ENCODE measurements at places on chromosomes 1 and 21.

GRCh38 chr1:207897188-207897587 is 13.7 kb downstream of the CD34 start:
- no peak for DNase-seq

DNA sequence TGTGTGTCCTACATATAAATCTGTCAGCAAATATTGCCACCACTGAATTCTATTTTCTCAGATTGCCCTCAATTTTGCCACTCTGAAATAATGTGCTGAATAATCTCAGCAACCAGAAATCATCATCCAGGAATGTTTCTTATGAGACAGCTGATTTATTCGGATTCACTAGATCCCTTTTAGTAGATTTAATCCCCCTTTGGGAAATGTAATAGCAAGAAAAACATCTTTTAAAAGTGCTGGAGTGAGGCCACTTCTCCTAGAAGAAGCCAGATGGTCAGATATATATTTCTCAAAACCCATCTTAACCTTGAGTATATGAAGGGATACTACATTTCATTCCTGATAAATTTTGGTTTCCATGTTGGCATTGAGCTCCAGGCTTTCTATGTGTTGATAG is 327.7 kb downstream of the SMYD3 start:
- DNase-seq: no peak

DNA sequence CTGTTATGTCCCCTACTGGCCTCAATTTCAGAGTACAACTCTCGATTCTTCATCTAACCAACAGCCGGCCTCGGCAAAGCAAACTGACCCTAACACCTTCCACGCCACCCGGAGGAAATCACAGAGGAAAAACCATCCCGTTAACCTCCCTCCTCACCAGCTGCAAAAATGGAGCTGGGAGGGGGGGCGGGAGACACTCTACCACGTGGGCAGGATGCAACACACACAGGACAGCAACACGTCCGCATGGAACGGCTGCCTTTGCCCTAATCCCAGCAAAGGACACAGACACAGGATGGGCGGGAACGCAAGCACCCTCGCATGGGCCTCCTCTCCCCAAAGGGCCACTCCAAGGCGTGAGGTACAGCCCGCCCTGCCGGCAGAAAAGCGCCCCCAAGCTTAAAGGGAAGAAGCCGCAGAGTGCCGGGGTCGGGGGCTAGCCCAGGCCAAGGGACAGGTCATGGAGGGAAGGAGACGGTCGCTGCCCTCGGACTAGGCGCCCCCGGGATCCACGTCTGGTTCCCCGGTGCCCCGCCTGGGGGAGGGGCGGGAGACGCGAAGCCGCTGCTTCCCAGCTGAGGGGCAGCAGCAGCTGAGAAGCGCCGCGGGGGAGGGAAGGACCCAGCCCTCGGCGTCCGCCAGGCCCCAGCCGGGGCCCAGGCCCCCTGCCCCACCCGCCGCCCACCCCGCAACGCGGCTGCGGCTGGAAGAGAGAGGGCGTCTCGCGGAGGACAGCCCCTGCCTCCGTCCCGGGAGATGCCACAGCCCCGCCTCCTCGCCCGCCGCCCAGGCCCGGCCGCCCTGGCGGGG is 590 bp downstream of the FOXJ3 start:
- DNase-seq: no peak

DNA sequence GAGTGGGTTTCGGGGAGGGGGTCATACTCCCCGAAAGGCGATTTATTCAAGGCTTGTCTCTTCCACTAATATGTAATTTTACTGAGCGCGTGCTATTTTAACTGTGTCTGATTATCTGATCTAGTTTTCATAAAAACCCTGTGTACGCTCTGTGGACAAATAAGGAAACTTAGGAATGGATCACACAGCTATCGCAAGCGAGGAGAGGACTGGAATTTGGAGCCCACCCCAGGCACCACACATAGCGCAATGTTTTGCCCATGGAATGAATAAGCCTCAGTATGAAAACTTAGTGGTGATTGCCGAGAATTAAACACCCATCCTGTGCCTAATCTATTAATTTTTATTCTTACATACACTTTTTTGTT is 9.8 kb upstream of the RAB42 start:
- no peak for DNase-seq

DNA sequence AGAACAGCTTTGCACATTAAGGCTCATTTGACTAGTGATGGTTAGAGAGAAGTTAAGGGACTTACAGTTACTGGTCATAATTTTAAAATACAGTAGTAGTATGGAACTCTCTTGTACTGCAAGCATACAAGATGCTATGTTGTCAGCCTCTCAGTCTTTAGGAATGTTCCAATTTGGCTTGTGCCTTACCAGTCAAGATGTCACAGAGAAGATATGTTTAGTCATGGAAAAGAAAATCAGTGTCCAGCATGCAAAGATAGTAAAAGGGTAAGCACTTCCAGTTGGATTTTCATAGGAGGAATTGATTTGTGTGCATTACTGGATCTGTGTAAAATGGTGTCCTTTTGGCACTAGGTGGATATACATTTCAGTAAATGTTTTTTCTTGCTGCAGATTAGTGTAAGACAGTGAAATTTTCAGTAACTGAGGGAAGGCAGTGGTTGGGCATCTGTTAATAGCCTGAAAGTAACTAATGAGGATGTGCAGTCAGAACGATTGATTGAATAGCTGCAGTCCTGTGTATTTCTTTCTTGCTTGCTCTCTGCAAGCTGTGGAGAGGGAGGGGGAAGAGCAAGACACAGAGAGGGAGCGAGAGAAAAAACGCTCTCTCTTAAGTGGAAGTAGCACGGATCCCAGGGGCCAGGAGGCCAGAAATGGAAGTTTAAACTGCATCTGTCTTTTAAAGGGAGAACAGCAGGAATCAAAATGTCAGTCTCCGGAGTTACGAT is 108.2 kb downstream of the CLEC20A start:
- no peak for DNase-seq

DNA sequence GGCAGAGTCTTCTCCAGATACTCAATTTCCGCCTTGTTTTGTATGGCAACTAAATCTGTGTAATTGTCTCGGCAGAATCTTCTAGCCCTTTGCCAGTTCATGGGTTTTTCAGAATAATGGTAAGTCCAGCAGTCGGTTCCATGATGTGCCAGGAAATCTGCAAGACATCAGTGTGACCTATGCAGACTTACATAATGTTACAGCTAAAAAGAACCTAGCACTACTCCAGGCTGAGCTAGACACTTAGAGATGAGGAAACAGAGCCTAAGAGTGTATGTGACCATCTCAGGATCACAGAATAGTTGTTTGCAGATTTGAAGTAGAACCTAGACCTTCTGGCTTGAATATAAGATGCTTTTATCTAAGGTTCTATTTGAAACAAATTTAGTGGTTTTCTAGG is 2.8 kb downstream of the SELL start:
- no peak for DNase-seq

GRCh38 chr21:38376235-38376634 is 119.4 kb downstream of the KCNJ15 start:
- DNase-seq: no peak

GRCh38 chr1:71565831-71566230 is 485.0 kb upstream of the ZRANB2 start:
- no peak for DNase-seq

GRCh38 chr1:57384284-57384683 is 39.6 kb downstream of the DAB1 start:
- DNase-seq: no peak

- DNase-seq: no peak
Measured at GRCh38 chr1:59556398-59556797, 258.4 kb upstream of the HOOK1 start.

DNA sequence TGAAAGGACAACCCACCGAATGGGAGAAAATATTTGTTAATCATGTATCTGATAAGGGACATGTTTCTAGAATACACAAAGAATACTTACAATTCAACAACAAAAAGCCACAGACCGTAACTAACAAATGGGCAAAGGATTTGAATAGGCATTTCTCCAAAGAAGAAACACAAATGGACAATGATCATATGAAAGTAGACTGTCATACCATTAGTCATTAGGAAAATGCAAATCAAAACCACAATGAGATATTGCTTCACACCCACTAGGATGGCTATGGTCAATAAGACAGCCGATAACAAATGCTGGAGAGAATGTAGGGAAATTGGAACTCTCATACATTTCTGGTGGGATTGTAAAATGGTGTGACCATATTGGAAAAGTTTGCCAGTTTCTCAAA is 367.2 kb upstream of the SGIP1 start:
- DNase-seq: no peak

GRCh38 chr1:159005161-159005560 is 4.5 kb upstream of the IFI16 start:
- DNase-seq: no peak

GRCh38 chr1:16275591-16275990 is 38.6 kb upstream of the CPLANE2 start:
- DNase-seq: no peak

- no peak for DNase-seq
Measured at GRCh38 chr1:206985162-206985749, 15.0 kb upstream of the FCAMR start.

DNA sequence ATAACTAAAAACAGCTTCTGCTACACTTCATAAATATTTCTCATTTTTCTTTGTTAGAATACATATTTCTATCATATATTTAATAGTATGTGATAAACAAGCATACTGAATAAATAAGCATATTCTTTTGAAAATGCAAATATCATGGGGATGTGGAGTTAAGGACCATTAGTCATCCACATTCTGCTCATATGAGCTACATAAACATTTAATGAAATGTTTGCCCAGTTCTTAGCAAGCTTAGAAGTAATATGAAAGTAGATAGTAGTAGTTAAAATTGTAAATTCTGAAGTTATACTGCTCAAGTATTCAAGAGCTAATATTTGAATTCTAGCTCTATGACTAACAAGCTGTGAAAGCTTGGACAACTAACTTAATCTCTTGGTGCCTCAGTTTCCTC is 10.1 kb upstream of the GORAB start:
- DNase-seq: no peak

DNA sequence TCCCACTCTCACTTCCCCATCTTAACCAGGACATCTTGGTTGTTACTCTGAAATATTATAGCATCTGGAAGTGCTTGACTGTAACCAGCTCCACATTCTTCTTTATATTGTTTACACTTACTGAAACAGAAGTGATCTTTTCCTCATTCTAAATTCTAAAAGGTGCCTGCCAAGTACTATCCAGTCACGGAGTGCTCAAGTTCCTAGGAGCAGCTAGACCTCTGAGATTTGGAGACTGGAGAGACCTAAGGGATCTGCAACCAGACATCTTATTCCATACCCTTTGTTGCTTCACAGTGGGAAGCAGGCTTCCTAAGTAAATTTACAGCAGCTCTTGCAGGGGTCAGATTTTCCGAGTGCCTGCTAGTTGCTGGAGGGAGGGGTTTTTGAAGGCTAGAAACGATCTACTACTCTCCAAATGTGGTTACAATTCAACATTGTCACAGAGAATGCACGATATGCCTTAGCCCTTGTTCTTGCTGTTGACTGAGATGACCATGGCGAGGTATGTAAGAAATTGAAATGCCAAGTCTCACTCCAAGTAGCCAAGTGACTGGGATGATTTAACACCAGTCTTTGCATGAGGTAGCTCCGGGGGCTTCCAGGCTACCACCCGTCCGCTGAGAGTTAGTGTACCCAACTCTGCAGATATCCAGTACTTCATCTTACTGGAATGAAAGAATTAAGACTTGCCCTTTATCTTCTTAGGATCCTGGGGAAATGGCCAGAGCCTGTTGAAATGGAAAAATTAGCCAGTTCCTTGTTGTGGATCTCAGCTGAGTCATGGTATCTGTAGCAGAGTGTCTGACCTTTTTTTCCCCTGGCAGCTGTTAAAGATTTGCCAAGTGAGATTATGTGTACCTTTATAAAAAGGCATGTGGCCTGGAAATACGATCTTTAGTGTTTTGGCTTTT is 150.8 kb downstream of the MAST2 start:
- DNase-seq: no peak

GRCh38 chr1:230150615-230151014 is 83.6 kb downstream of the GALNT2 start:
- DNase-seq: no peak

- no peak for DNase-seq
Measured at GRCh38 chr1:220943319-220943996, 64.2 kb downstream of the HLX start.

GRCh38 chr1:48931506-48932192 is 155.0 kb upstream of the BEND5 start:
- peak; percentile 59 for DNase-seq

- no peak for DNase-seq
Measured at GRCh38 chr1:204376465-204376864, 16.7 kb upstream of the PLEKHA6 start.

GRCh38 chr1:24830680-24831272 is 85.5 kb downstream of the CLIC4 start:
- DNase-seq: no peak

GRCh38 chr1:57632401-57632800 is 208.5 kb upstream of the DAB1 start:
- no peak for DNase-seq

GRCh38 chr1:240091614-240092300 is at the start of gene FMN2:
FMN2 (plus strand) TSS chr1:240091883; CDS start chr1:240092110, 227 bp downstream.
- no peak for DNase-seq

DNA sequence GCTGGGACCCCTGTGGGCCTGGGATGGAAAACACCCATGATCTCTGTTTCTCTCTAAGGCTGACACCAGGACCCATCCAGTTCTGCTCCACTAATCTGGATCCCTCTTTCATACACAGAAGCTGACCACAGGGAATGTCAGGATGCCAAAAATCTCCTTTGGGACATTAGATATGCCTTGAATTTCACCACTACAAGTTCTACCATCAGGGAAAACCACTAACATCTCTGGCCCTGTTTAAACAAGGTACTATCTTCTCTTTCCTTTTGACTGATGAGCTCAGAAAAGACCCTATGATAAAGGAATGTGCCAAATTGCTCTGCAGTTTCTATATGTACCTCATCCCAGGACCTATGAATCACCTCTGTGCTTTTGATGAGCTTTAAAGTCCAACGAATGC is 10.2 kb upstream of the PLXNA2 start:
- no peak for DNase-seq

All from aorta (tissue), 5 donors.